ENCODE measurements at places on chromosomes 11 and 22. TPM values are rescaled to one million over a fixed set of nuclear protein-coding genes. Genes with fewer than 3 reads are reported as not detected.

C11orf87 gene
- total RNA-seq: not detected

DDIAS gene
- 25.4 TPM for total RNA-seq

ST13 gene
- total RNA-seq: 143 TPM

OR6T1 gene
- total RNA-seq: not detected

PDGFD gene
- total RNA-seq: 5.0 TPM

EHF gene
- 29.0 TPM for total RNA-seq

OR4C13 gene
- not detected for total RNA-seq

MMP8 gene
- not detected for total RNA-seq

UBQLNL gene
- total RNA-seq: not detected

PATE2 gene
- total RNA-seq: not detected

OR51I1 gene
- total RNA-seq: not detected

CD151 gene
- 469 TPM for total RNA-seq

MRGPRF gene
- not detected for total RNA-seq

LDHAL6A gene
- total RNA-seq: not detected

ARFIP2 gene
- total RNA-seq: 65.2 TPM

DBX1 gene
- total RNA-seq: not detected

KRTAP5-1 gene
- total RNA-seq: not detected

OR52I2 gene
- not detected for total RNA-seq

SYT7 gene
- total RNA-seq: 23.2 TPM

OR51B2 gene
- total RNA-seq: 0.11 TPM

ANO5 gene
- total RNA-seq: not detected

KIF18A gene
- total RNA-seq: 11.6 TPM

ALX4 gene
- not detected for total RNA-seq

TUBA8 gene
- 1.9 TPM for total RNA-seq

SUSD2 gene
- 1.6 TPM for total RNA-seq

DYNC2H1 gene
- total RNA-seq: 28.9 TPM

OR8U1 gene
- not detected for total RNA-seq

BEST1 gene
- not detected for total RNA-seq

RASGRP2 gene
- not detected for total RNA-seq

FERMT3 gene
- total RNA-seq: 2.1 TPM

SCGB1D2 gene
- total RNA-seq: not detected

OR4S2 gene
- total RNA-seq: not detected

ZNF195 gene
- total RNA-seq: 47.9 TPM

MUC2 gene
- 0.26 TPM for total RNA-seq

FOLR3 gene
- total RNA-seq: not detected

SMIM38 gene
- 0.04 TPM for total RNA-seq

All from PC-3 (cell line).